ENCODE measurements at places on chromosomes 7 and 10. TPM values are rescaled to one million over a fixed set of nuclear protein-coding genes. Genes with fewer than 3 reads are reported as not detected.

KIF11 gene
- 20.8 TPM for total RNA-seq

FBH1 gene
- 62.8 TPM for total RNA-seq

PCLO gene
- total RNA-seq, result 3.1 TPM

POLD2 gene
- 135 TPM for total RNA-seq

KIAA1217 gene
- 24.7 TPM for total RNA-seq

PRLHR gene
- not detected for total RNA-seq

FGFBP3 gene
- total RNA-seq, result 0.42 TPM

CYP2C19 gene
- 0.14 TPM for total RNA-seq

TOMM7 gene
- 126 TPM for total RNA-seq

GDF2 gene
- not detected for total RNA-seq

SNCG gene
- 8.9 TPM for total RNA-seq

GLI3 gene
- total RNA-seq, result 2.8 TPM

ITPRID1 gene
- total RNA-seq, result not detected

ENKUR gene
- total RNA-seq, result not detected

LIPF gene
- not detected for total RNA-seq

Measured in airway epithelial cell (primary cell).